Activated naive CD8-positive, alpha-beta T cell treated with anti-CD3 and anti-CD28 coated beads, Interleukin-2, amount 10 ng/mL, durations not matched to agents 7 days and 5 days (primary cell): ENCODE measurements at places on chromosomes 1 and 21.

DNA sequence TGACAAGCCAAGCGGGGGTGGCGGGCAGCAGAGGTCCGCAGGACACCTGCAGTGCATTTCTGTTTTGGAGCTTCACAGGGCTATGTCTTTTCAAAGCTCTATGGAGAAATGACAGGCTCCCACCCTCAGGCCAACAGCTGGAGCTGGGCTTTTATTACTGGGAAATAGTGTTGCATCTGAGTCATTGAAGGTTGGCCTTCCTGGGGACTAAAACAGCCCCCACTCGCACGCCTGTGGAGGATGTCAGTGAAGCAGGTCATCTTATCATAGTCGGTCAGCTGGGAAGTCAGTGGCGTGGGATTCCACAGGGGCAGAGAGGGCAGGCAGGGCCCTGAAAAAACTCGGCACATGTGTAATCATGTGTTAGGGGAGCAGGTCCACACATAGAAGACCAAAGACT, 55.3 kb downstream of the NTPCR start:
- DNase-seq: no peak

DNA sequence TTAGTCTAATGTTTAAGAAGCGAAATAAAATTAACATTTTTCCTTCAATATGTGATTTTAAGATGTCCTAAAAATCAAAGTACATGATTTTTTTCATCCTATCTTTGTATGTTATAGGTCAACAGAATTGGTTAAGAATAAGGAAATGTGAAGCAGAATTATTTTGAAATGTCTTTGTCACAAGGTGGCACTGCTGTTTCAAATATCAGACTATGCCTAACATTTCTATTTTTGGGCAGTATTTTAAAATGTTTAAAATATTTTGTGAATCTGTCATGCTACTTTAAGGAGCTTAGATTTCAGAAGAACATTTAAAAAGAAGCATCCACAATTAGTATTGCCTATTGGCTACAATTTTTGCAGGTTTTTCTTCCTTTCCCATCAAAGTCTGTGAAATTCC, 38.7 kb downstream of the AMY1C start:
- no peak for DNase-seq

GRCh38 chr1:3907031-3907534, 7.0 kb upstream of the C1orf174 start:
- no peak for DNase-seq

DNA sequence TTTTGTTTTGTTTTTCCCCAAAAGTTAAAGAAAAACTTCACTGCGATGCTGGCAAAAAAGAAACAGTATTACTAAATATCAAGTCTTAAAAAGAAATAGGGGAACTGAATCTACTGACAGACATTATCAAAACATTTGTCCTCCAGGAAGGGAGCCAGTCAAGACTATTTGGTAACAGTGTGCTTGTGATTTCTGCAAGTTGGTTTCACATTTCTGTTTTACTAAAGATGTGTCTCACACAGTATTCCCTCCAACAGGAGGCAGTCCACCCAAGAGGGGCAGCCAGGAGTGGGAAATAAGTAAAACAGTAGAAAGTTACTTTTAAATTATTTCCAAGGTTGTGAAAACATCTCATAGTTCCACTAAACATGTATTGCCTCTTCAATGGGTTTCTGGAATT, 74.4 kb upstream of the SDC3 start:
- DNase-seq: no peak

DNA sequence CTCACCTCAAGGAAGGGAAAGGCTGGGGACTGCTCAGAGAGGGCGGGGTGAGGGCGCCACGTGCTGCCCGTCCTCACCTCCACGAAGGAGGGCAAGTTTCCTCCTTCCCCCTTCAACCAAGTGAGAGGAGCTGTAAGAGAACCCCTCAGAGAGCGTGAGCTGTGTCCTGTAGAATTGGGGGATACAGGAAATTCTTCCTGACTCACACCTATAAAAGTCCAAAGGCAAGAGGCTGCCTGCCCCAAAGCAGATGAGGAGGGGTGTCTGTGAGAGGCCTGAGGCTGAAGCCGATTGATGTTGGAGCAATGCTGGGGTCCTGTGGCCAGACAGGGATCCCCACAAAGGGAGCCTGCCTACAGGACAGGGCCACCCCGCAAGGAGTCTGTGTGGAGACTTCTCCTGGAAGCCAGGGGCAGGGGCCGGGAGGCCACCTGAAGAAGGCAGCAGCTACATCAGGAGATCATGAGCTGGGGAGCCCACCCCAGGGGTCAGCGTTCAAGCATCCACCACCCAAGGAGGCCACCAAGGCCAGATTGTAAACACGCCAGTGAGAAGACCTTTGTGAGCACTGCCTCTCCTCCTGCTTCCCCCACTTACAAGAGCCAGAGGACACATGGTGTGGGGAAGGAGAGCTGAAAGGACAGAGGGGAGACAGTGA, 27.7 kb downstream of the S100A6 start:
- DNase-seq: no peak

DNA sequence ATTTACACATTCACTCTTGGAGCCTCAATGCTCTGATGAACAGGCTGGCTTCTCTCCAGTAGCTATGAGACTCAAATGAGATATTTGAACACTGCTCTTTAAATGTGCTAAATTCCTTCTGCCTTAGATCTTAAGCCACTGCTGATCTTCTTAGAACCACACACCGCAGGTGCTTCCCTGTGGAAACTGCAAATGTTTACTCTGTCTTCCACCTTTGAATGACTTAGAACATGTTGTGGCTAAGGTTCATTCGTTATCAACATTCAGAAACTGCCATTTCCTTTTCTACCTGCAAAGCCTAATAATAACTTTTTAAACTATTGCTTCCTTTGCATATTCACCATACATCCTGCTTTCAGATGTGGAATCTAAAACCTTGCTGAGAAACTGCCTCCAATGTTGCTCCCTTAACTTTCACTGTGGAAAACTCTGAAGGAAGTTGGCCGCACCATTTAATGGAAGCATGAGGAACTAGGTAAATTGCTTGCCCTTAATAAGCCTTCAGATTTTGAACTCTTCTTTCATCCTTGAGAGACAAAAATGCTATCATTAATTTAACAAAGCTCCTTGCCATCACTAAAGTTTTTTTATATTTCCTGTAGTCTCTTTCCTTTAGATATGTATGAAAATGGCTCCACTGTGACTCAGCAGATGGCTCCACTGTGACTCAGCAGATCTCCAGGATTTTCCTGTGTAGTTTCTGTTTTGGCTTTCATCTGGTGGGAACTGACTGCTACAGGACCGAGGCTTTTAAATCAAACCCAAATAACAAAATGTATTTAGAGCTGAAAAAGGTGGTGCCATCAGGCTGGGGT, 143.8 kb downstream of the TNFSF18 start:
- no peak for DNase-seq

GRCh38 chr21:34715985-34716596, 47.3 kb downstream of the CLIC6 start:
- DNase-seq: no peak

DNA sequence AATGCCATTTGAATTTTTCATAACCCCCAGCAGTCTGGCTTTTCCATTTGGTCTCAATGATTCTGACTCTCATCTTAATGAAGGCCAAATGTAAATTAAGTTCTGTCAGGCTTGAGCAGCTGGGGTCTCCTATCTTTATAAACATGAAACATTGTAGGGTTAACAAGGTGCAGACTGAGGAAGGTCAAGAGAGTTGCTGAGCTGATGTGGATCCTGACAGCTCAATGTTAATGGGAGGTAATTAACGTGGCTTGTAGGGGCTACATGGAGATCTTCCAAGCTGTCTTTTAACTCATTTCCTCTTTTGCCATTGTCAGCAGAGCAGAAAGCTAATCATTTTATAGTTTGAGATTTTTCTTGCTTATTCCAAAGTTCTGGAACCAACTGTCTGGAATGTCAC, 55.2 kb downstream of the FGGY start:
- no peak for DNase-seq

- DNase-seq: no peak
These were observed 117.9 kb upstream of the ESRRG start for GRCh38 chr1:216841165-216841564.

- DNase-seq: no peak
These were observed 136.2 kb upstream of the SYT6 start for GRCh38 chr1:114289824-114290223.

- no peak for DNase-seq
These were observed 160.0 kb downstream of the PDE4B start for GRCh38 chr1:65952696-65953095.

DNA sequence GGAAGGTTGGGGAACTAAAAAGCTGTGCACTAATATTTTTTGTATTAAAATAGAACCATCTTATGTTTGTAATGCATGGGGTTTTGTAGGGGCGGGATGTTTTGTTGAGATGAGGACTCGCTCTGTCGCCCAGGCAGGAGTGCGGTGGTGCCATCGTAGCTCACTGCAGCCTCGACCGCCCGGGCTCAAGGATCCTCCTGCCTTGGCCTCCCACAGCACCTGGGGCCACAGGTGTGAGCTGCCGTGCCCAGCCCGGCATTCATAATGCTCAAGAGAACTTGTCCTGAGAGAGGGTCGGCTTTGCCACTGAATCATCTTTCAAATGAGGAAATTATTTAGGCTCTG, 3.0 kb upstream of the C1orf159 start:
- peak; percentile 21 for DNase-seq

DNA sequence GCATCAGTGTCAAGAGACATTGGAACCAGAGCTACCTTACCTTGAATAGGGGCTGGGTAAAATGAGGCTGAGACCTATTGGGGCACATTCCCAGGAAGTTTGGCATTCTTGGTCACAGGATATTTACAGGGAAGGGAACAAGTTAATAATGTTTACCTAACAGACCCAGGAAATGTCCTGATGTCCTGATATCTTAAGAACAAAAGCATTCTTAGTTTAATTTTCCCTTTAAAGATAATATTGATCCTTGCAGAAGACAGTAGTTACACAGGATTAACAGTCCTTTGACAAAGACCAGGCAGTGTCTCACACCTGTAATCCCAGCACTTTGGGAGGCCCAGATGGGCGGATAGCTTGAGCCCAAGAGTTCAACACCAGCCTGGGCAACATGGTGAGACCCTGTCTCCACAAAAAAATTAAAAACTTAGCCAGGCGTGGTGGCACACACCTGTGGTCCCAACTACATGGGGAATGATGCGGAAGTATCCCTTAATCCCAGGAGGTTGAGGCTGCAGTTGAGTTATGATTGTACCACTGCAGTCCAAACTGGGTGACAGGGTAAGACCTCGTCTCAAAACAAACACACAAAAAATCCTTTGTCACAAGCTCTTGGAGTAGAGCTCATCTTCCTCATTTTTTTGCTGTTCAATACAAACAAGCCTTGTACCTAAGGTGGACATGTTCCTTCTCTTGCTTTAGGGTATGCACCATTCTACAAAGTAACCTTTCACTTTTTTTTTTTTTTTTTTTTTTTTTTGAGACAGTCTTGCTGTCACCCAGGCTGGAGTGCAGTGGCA, 1.3 kb upstream of the TOMM20 start:
- DNase-seq: no peak

DNA sequence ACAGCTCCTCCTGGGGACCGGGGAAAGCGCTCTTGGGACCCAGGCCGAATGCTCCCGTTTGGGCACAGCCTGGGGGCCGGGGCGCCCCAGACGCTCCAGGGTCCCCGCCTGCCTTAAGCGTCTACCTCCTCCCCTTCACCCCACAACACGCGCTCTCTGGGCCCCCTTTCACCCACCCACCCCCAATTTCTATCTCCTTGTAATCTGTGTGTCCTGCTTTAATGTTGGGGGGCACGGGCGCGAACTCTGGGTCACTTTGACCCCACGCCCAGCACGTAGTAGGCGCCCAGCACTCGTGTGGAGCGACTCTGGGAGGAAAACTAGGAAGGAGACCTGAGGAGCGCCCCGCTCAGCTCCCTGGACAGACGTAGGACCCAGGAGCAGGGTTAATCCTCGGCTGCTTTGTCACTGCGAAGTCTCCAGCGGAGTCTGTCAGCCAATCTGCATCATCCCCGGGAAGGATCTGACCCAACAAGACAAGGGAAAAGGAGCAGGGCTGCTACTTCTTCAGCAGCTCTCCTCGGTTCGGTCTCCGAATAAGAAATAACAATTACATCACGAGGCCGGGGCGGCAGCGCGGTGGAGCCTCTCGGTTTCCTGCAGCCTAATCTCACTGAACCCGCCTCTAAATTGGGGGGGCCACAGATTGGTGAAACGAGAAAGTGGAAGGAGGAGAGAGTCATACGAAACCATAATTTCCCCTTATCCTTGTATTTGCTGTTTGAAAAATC, 757 bp upstream of the NRIP1 start:
- peak; percentile 80 for DNase-seq

DNA sequence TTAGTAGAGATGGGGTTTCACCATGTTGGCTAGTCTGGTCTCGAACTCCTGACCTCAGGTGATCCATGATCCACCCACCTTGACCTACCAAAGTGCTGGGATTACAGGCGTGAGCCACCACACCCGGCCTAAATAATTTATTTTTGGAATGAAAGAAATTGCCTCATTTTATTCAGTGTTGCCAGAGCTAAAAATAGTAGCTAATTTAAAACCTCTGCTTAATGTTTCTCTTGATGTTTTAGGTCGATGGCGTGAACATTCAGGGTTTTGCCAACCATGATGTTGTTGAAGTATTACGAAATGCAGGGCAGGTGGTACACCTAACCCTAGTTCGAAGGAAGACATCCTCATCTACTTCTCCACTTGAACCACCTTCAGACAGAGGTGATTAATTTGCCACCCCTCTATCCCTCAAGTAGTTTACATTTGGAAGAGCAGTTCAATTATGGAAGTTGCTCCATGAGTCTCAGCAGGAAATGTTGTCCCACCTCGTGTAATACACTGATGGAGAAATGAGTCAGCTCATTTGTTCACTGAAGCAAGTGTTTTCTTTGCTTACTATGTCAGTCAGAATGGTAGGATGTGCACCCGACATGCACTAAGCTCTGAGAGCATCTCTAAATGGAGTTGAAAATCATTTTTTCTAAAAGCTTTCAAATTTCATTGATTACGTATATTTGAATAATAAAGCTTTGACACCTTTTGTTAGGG, 54.9 kb downstream of the PATJ start:
- no peak for DNase-seq

DNA sequence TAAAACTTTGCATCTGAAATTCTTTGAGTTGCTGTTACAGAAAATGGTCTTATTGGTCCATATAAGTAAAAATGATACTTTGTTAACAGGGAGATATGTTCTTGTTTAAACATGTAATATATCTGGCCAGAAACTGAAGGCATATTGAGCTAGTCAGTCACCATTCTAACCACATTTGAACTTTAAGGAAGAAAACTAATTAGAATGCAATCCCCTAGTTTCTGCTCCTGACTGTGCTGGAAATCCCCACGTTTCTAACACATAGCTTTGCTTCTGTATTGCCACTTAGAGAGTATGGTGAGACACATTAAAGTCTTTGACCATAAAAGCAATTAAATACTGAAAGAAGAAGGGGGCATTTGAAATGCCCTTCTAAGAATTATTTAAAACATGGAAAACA, 32.1 kb upstream of the HIVEP3 start:
- no peak for DNase-seq

GRCh38 chr1:228975238-228975907, 240.1 kb downstream of the RHOU start:
- no peak for DNase-seq
